ENCODE measurements at places on chromosomes 7 and 10. TPM values are rescaled to one million over a fixed set of nuclear protein-coding genes. Genes with fewer than 3 reads are reported as not detected.

MMP21 gene
- not detected for total RNA-seq

ABCB4 gene
- total RNA-seq: 1.1 TPM

CFAP69 gene
- total RNA-seq: 3.3 TPM

MOGAT3 gene
- total RNA-seq: 0.81 TPM

GRCh38 chr10:106557951-106558733, 606.4 kb downstream of the SORCS1 start:
- DNase-seq: no peak

GRCh38 chr7:158345731-158346130, 241.9 kb downstream of the PTPRN2 start:
- DNase-seq: no peak

GRCh38 chr10:91799612-91799975, 1.4 kb downstream of the TNKS2 start:
- DNase-seq: no peak

AZGP1 gene
- total RNA-seq: 2.7 TPM

DNA sequence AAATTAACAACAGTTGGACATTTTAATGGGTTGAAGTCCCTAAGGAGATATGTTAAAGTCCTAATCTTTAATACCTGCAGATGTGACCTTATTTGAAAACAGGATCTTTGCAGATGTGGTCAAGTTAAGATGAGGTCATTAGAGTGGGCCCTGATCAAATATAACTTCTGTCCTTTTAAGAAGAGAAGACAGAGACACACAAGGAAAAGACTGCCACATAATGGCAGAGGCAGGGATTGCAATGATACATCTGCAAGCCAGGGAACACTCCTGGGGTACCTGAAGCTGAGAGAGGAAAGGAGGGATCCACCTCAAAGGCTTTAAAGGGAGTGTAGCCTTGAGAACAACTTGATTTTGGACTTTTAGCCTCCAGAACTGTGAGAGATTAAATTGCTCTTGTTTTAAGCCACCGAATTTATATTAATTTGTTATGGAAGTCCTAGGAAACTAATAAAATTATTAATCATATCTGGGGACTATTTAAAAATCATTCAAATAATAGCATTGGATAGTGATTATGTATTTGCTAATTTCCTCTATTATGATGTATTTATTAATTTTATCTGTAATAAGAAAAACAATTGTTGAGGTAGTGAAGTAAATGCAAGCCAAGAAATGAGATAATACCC, 700.0 kb upstream of the PCDH15 start:
- peak; percentile 63 for DNase-seq

DNA sequence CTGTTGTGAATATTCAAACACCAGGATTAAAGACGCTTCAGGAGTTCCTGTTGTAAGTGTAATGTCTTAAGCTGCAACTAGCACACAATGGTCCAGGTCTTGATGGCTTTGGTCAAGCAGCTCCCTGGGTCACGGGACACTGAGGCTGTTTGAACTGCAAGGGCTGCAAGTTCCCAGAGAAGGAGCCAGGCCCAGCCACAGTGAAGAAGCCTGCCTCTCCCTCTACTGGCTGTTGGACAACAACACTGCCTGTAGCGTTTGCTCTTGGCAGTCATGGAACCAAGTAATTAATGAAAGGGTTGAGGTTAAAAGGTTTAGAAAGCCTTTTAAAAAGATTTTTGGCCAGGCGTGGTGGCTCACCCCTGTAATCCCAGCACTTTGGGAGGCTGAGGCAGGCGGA, 31.9 kb upstream of the GUSB start:
- peak; percentile 62 for DNase-seq

DNA sequence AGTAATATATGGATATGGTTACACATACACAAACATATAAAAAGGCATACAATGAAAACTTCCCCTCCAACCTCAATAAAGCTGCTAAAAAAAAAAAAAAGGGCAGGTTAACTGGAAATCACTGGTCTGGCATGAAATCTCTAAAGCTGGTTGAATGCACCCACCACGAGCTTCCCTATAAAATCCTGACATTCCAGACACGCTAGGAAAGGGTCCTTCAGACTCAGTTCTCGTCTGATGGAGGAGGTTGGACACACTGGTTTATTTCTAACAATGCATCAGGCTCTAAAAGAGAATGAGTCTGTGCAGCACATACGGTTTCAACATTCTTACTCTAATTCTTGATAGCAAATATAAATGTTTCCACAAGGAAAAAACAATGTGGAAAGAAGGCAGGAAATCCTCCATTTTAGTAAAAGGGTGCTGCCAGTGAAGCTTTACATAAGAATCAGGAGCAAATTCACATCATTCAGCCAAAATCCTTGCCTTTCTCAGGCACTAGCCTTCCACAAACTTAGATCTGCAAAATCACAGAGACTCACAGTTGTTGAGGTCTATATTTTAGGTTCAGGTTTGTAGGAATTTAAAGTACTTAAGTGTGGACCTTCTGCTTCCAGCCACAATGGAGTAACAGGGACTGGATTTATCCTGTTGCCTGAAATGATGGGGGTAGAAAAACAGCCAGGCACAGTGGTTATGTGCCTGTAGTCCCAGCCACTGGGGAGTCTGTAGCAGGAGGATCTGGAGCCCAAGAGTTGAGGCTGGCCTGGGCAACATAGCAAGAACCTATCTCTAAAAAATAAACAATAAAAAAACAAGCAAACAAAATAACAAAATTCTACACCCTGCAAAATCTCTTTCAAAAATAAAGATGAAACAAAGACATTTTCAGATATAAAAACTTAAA, 73.5 kb downstream of the CYTH3 start:
- no peak for DNase-seq

NUTM2E gene
- 0.15 TPM for total RNA-seq

COL17A1 gene
- 1.1 TPM for total RNA-seq
